ENCODE measurements at places on chromosomes 5 and 9.

- DNase-seq: no peak
Observed at GRCh38 chr5:101605700-101606099, 690.4 kb downstream of the SLCO4C1 start.

DNA sequence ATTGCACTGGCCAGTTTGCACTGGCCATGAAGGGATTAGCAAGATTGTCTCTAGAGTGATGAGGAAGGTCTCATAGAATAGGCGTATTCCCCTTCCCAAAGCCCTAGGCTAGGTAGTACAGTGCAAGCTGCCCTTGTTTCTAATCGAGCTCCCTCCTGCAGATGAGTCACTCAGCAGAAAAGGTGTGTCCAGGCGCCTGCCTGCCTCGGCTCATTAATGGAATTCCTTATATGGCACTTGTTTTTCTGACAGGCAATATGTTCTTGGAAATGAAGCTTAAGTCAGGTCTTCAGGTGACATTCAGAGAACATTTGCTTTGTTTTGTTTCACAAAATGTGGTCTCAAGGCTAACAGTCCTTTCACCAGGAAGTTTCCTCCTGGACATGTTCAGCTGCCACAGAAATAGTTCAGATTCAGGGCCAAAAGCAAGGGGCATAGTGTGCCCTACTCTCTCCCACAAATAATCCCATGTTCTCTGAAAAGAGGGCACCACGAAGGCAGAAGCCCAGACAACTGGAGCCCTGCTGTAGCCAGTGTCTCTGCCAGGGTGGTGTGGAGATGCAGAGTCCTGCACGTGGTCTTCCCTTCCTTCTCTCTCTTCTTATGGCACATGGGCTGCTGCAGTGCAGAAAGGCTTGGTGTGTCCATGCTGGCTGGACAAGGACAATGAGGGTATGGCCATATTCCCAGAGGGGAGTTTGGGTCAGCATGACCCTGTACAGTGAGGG, 281.1 kb upstream of the MAP3K1 start:
- DNase-seq: no peak

- DNase-seq: no peak
Observed at GRCh38 chr5:115033861-115034260, 135.8 kb downstream of the TRIM36 start.

- no peak for DNase-seq
Observed at GRCh38 chr5:154849791-154850201, 607 bp downstream of the FAXDC2 start.

DNA sequence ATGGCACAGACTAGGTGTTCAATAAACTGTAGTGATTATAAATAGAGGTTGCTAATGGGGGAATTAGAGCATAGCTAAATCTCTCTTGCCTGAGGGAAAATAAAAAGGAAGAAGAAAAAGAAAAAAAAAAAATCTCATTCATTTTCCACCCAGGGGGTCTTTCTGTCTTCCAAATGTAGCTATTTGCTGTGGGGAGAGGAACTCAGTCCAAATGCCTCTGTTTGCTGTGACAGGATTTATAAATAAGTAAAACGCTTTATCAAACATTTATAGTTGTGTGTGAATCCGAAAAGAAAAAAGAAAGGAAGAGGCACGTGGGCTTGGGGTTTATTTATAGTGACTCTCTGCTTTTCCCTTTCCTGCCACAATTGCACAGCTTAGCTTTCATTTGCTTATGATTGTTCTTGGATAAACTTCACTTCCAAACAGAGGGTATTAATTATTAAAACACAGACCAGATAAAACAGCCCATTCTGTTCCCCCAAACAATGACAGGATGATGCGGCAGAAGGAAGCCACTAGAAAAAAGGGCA, 245.7 kb downstream of the ASTN2 start:
- no peak for DNase-seq

GRCh38 chr9:126109575-126109974, 217.1 kb upstream of the MVB12B start:
- no peak for DNase-seq

GRCh38 chr9:127122176-127123063, at the start of gene ANGPTL2:
TSS of gene ANGPTL2 (minus strand) at chr9:127122635. CDS start at chr9:127108731, 13,904 bp downstream.
- DNase-seq: no peak

DNA sequence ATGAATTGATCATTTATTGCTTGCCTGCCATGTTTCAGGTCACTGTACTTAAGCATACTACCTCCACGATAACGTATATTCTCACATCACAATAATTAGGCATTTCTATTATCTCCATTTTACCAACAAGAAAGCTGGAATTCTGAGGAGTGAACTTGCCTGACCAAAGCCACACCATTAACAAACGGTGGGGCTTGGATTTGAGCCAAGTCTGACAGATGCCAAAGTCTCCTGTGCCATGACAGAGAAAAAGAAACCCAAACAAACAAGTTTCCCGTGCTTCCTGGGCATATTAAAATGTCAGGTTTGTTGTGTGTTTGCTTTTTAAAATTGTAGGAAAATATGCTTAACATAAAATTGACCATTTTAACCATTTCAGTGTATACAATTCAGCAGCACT, 40.8 kb upstream of the KCNV2 start:
- DNase-seq: no peak

DNA sequence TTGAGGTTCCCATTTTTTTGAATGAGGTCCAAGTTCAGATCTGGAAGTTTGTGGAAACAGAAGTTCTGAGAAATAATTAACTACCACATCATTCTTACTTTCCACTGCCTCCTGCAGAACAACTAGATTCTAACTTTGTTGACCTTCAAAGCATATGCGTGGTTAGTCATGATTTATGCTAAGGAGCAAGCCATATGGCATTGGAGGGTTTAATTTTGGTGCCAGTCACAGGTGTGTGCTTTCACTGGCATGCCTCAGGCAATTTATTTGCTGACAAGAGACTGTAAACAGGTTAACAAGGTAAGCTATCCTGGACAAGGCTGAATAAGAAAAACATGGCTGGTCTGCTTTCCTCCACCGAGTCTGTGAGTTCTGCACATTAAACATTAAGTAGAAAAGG, 31.5 kb downstream of the HMHB1 start:
- DNase-seq: no peak

DNA sequence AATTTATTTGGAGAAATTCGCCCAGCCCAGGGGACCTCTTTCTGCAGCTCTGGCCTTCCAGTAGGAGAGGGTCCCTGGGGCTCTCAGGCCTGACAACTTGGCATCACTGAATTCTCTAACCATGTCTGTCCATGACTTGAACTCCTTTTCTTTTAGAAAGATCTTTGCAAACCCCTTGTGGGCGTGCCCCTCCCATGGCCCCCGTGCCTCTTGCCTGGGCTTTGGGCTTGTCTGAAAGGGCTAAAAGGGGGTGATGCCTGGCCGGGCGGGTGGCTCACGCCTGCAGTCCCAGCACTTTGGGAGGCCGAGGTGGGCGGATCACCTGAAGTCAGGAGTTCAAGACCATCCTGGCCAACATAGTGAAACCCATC, 3.2 kb upstream of the SQSTM1 start:
- DNase-seq: peak; percentile 16

GRCh38 chr5:131538177-131538593, 96.8 kb downstream of the RAPGEF6 start:
- no peak for DNase-seq

GRCh38 chr5:73770172-73771025, 144.4 kb downstream of the ARHGEF28 start:
- DNase-seq: no peak

DNA sequence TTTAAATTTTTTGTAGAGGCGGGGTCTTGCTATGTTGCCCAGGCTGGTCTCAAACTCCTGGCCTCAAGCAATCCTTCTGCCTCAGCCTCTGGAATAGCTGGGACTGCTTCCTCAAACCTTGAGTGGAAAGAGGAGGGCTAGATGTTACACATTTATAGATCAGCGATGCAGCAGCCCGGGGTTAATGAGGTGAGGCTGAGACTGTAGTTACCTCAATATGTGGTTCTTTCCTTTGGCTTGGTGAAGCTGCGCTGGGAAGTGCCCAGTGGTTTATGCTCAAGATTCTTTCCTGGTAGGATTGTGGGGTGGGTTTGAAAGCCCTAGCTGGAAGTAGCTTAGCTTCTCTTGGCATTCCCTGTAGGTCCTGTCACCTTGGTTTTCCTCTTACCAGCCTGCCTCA, 22.5 kb downstream of the ZNF618 start:
- DNase-seq: no peak

GRCh38 chr5:175853573-175854230, 17.7 kb upstream of the CPLX2 start:
- no peak for DNase-seq

Data from activated CD8-positive, alpha-beta memory T cell treated with anti-CD3 and anti-CD28 coated beads, Interleukin-2, amount 50 U/mL, for 4 hours (primary cell).